ENCODE measurements at places on chromosomes 2 and 18.

GRCh38 chr2:128308284-128308731 is 10.4 kb downstream of the HS6ST1 start:
- no peak for DNase-seq

- peak; percentile 54 for DNase-seq
Measured at GRCh38 chr2:134120733-134121630, 132.9 kb upstream of the MGAT5 start.

DNA sequence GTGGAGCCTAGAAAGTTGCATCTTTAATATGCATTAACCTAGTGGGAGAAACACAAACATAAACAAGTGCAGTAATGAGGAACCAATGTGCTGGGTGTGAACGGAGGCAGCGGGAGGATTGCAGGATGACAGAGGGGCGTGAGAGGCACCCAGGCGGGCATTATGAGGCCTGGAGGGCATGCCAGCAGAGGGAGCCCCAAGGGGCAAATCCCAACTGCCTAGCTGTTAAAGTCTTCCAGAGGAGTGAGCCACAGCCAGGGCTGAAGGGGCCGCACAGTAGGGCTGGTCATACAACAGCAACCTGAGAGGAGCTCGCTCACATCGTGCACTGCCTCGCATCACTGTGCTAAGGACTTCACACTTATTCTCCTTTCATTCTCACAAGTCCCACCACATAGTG is 13.3 kb upstream of the PRELID3A start:
- no peak for DNase-seq

GRCh38 chr2:128057334-128057733 is 29.5 kb upstream of the SAP130 start:
- no peak for DNase-seq

DNA sequence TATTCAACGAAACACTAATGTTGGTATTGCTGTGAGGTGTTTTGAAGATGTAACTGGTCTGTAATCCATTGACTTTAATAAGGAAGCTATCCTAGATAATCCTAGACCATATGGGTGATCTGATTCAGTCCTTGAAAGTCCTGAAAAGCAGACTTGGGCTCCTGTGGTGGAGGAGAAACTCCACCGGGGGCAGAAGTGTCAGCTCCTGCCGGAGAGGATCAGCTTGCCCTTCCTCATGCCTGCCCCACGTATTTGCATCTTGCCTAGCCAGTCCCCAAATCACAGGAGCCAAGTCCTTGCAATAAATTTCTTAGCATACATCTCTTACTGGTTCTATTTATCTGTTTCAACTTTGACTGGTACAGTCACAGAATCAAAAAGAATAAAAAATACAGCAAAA is 144.2 kb upstream of the DLGAP1 start:
- DNase-seq, result no peak

DNA sequence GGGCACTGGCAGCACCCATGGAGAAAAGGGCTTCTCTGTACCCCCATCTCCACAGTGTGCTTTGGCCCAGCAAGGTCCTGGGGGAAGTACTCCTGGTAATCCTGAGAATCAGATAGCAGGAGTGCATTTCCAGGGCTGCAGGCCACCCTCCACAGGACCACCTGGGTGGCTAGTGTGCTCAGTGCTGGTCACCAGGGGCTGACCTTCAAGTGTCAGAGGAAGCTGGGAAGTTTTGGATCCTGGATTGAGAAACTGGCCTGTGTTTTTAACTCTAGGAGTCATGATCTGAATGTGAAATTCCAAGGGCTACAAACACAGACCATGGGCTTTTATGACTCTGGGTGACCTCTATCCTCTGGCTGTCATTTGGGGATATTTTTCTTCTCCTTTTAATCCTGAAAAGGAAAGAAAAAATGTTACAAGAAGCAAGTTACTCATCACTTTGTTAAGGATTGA is 9.3 kb downstream of the RHOB start:
- no peak for DNase-seq

GRCh38 chr2:9752441-9753275 is 90.6 kb upstream of the TAF1B start:
- DNase-seq, result peak; percentile 80

GRCh38 chr2:220077488-220077887 is 450.1 kb downstream of the SLC4A3 start:
- DNase-seq, result no peak

DNA sequence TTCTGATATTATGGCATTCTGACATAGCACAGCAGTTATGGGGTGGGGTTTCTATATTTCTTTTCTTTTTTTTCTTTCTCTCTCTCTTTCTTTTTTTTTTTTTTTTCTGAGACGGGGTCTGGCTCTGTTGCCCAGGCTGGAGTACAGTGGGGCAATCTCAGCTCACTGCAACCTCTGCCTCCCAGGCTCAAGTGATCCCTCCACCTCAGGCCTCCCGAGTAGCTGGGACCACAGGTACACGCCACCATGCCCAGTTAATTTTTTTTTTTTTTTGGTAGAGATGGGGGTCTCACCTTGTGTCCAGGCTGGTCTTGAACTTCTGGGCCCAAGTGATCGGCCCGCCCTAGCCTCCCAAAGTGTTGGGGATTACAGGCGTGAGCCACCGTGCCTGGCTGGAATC is 7.5 kb upstream of the FAM98A start:
- DNase-seq, result no peak

DNA sequence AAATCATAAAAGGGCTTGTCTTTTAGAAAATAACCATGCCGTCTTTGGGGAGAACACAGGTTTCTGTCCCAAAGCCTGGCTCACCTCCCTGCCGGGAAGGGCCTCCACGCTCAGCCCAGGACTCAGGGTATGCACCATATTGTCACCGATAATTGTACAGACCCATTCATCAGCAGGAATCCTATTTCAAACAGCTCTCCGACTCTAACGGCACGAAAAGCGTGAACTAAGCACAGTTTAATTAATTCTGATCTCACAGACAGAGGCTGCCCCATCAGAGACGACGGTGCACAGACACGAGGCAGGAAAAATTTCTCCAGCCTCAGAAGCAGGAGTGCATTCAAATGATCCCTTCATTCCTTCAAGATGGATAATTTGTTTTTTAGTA is 276.2 kb downstream of the MYCN start:
- no peak for DNase-seq

- no peak for DNase-seq
Measured at GRCh38 chr2:56812432-56812831, 628.6 kb downstream of the CCDC85A start.

DNA sequence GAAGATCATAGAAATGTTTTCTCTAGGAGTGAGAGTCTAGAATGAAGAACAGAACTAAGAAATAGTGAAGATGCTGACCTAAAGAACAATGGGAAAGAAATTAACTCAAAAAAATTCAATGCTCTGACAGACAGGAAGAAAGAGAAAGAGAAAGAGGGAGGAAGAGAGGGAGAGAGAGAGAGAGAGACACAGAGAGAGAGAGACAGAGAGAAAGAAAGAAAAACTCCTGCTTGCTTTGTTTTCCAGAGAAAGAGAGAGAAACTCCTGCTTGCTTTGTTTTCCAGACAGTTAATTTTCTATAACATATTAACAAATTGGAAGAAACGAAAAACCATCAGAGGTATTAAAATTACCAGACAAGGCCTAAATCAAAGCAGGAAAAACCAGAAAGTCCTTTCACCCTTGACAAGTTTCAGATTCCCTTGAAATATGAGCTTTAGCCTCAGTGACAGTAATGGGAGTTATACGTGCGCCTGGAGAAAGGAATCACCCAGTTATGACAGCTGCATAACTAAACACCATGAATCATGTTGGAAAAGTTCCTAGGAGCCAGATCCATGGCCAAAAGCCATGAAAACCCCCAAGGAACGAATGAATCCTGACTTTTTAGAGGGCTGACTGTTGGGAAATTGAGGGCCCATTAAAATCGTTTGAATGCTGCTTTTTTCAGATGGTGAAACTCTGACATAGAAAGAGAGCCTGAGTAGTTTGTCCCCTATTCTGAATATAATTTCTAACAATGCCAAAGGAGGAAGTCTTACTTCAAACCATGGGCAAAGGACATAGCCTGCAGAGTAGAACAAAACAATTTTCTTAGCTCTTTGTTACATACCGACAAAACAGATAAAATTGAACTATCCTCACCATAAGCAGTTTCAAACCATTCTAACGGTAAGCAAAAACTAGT is 228.6 kb upstream of the CHST9 start:
- DNase-seq, result no peak

- peak; percentile 21 for DNase-seq
Measured at GRCh38 chr2:70995426-70995729, 705 bp upstream of the TEX261 start.

GRCh38 chr2:220506466-220506865 is 879.0 kb downstream of the SLC4A3 start:
- DNase-seq, result no peak

GRCh38 chr2:88692187-88692586 is 714 bp downstream of the RPIA start:
- peak; percentile 6 for DNase-seq

DNA sequence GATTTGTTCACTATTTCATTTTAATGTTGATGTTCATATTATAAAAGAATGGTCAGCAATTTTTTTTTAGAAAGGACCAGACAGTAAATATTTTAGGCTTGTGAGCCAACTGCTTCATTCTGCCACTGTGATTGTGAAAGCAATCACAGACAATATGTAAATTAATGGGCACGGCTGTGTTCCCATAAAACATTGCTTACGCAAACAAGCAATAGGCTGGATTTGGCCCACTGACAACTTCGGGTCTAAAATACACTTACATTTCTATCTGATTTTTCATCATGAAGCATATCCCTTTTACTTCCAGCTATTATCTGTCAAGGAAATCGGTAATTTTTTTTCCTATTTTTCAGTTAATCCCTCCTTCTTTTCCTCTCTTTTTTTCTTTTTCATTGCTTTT is 182.2 kb upstream of the CDH2 start:
- no peak for DNase-seq

DNA sequence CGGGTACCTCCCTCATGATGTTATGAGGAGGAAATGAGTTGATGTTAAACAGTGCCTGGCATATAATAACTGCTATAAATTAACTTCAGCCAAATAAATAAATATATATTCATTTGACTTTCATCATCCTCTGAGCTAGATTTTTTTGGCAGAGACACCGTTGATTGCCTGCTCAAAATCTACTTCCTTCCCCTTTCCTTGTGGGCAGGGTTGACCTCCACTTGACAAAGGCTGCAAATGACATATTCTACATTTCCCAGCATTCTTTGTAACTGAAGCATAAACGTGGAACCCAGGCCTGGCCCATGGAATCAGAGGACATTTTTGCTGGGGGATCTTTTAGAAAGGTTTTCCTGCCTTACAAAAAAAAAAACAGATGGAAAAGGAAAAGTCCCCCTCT is 177.8 kb downstream of the TXNL1 start:
- no peak for DNase-seq
